Stomach (tissue), 19 donors: ENCODE measurements at places on chromosomes 12 and 14. TPM values are rescaled to one million over a fixed set of nuclear protein-coding genes. Genes with fewer than 3 reads are reported as not detected.

GRCh38 chr14:97791906-97792305, 994.7 kb downstream of the VRK1 start:
- H3K4me1 ChIP-seq: no peaks in the 10 kb centered on the region
- no peak overlapping the region for H3K4me3 ChIP-seq
- no peak overlapping the region for H3K27ac ChIP-seq
- no peaks in the 10 kb centered on the region for H3K27me3 ChIP-seq
- no peaks in the 10 kb centered on the region for H3K36me3 ChIP-seq
- no peak for DNase-seq

DNA sequence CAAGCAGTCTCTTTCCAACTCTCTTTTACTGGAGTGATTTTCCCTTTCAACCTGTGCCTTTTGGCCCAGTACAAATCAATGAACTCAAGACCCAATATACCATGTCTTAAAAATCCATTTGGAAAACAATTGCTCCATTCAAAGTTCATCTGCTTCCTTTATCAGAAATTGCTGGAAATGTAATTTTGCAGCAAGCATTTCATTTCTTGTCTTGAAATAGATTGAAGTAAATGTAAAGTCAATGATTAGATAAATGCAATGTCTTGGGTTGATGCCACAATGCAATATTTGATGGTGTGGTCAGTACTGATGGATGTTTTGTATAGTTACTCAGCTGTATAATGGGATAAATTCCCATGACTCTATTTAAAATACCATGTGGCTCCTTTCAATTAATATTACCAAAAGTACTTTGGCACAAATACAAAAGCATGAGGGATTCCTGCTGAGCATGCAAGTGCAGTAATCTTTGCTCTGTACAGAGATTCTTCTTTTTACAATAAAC, 707.7 kb upstream of the NOVA1 start:
- no peak for DNase-seq
- H3K27ac ChIP-seq: no peak overlapping the region
- H3K36me3 ChIP-seq: no peaks in the 10 kb centered on the region

DNA sequence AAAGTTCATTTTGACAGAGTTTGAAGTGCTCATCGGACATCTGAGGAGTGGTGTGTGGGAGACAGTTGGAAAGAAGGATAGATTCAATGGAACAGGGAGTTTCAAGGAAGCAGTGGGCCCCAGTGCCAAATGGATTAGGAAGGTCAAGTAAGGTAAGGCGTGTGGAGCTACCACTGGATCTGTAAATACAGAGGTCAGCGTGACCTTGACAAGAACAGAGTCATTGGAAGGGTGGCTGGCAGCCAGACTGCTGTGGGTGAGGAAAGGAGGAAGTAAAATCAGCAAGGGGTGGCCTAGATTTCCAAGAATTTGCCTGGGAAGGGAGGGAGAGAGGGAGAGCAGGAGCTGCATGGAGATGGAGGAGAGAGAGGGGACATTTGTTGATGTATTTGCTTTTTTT, 68.2 kb upstream of the IGF1 start:
- H3K4me1 ChIP-seq: peaks cover 6% of the 10 kb centered on the region
- H3K27ac ChIP-seq: no peak overlapping the region
- H3K27me3 ChIP-seq: no peaks in the 10 kb centered on the region
- H3K4me3 ChIP-seq: no peak overlapping the region
- H3K36me3 ChIP-seq: no peaks in the 10 kb centered on the region
- DNase-seq: peak; percentile 77

GRCh38 chr14:66065188-66065587, 421.0 kb upstream of the CCDC196 start:
- no peaks in the 10 kb centered on the region for H3K27me3 ChIP-seq
- no peak overlapping the region for H3K27ac ChIP-seq
- H3K4me3 ChIP-seq: no peak overlapping the region
- H3K4me1 ChIP-seq: no peaks in the 10 kb centered on the region

DNA sequence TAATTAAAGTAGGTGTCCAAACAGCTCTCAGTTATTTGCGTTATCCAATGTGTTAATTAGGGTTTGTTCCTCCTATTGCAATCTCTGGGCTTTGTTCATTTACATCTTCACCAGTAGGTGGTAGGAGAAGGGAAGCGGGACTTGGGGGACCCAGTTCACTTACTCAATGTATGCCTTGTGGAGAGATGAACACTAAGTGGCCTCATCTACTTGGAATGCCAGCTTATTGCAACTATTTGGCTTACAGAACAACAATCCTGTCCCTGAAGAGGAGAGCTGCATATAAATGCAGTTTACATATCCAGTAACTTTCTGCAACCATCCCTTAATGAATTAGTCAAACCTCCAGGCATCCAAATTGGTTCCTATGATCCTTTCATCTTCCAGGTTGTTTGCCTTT, 417.1 kb upstream of the CCDC196 start:
- H3K27me3 ChIP-seq: no peaks in the 10 kb centered on the region
- H3K4me1 ChIP-seq: no peaks in the 10 kb centered on the region
- no peak for DNase-seq
- H3K27ac ChIP-seq: no peak overlapping the region
- no peak overlapping the region for H3K4me3 ChIP-seq

DNA sequence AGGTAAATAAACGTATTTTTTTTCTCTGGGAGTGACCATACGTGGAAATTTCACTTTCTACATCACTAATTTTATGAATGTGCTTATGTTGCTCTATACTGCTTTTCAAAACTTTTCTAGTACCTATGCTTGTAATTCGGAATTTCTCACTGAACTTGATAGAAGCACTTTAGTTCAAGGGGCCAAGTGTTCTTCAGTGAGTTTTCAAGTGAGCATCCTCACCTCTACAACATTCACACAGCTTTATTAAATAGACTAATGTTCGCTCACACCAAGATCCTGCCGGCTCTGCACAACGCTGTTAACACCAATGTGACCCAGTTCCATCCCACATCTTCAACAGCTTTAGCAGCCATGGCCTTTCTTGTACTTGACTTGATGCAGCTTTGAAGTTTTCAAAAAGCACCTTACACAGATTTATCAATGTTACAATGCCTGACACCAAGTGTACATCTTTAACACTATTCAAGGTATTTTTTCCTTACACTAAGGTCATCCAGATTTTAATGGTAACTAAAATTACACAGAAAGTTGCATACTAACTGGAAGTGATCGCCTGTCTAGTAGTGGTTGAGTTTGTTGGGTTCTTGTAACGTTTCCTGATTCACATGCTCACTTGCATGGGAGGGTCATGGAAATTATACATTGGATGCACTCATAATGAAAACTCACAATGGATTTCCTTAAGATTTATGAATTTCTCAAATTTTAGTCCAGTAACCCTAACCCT, 4.5 kb downstream of the UBC start:
- no peak for DNase-seq
- peaks cover 27% of the 10 kb centered on the region for H3K4me1 ChIP-seq
- peaks cover 30% of the 10 kb centered on the region for H3K36me3 ChIP-seq

DNA sequence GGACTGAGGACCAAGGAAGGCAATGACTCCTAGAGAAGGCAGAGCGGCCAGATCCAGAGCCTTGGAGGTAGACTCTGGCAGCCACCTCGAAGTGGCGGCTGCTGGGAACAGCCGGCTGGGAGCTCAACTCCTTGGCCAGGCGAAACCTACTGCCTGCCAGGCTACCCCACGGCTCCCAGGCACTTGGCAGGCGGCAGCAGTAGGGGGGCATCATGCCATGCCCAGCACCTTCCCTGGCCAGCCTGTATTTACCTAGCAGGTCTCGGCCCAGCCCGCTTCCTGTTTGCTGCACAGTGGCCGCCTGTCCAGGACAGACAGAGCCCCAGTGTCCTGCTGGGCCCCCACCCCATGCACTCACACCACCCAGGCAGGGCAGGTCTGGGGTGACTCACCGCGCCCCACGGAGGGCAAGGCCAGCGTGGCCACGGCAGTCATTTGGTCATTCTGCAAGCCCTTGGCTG, 10.2 kb downstream of the TRPV4 start:
- H3K4me1 ChIP-seq: no peaks in the 10 kb centered on the region
- H3K27ac ChIP-seq: no peak overlapping the region
- DNase-seq: peak; percentile 78
- peaks cover 6% of the 10 kb centered on the region for H3K27me3 ChIP-seq

DNA sequence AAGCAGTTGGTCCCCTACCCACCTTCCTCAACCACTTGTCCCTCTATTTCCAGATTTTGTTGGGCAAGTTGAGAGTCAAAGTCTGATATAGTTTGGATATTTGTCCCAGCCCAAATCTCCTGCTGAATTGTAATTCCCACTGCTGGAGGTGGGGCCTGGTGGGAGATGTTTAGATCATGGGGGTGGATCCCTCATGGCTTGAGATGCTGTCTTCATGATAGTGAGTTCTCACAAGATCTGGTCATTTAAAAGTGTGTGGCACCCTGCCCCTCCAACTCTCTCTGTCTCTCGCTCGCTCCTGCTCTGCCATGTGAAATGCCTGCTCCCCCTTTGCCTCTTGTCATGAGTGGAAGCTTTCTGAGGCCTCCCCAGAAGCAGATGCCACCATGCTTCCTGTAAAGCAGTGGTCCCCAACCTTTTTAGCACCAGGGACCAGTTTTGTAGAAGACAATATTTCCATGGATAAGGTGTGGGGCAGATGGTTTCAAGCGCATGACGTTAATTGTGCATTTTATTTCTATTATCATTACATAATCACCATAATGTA, 37.3 kb upstream of the BCL11B start:
- no peak for DNase-seq
- H3K27me3 ChIP-seq: no peaks in the 10 kb centered on the region
- H3K4me3 ChIP-seq: no peak overlapping the region
- H3K36me3 ChIP-seq: no peaks in the 10 kb centered on the region
- no peaks in the 10 kb centered on the region for H3K4me1 ChIP-seq

DNA sequence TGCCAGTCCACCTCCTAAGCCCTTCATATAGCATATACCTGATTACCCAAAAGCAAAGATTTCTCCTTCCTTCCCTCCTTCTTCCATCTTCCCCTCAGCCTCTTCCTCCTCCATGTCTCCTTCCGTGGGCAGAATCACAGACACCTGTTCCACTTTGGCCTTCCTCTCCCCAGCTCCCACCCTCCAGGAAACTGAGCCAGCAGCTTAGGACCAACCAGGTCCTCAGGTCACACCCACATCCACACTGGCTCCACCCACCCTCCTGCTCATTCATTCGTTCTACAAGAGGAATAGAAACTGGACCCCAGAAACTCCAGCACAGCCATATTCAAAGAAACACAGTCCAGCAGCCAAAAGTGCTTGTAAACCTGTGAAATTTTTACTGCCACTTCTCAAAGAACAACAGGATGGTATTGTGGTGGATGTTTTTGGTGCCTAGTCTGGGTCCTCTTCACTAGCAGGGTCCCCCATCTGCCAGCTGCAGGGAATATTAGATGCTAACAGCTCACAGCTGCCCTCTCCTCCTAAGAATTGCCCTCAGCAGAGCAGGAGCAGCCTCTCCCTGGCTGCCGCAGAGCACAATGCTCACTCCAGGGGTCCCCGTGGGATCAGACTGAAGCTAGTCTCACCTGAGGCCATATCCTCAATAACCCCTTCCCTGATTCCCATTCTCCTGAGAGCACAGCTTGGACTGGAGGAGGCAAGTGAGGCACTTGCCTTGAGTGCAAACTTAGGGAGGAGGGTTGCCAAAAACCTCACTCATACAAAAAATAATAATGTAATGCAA, 18.4 kb downstream of the CMKLR1 start:
- no peak overlapping the region for H3K27ac ChIP-seq
- peaks cover 14% of the 10 kb centered on the region for H3K27me3 ChIP-seq
- H3K36me3 ChIP-seq: no peaks in the 10 kb centered on the region
- no peak for DNase-seq
- peaks cover 9% of the 10 kb centered on the region for H3K4me1 ChIP-seq

- peaks cover 1% of the 10 kb centered on the region for H3K36me3 ChIP-seq
- H3K27ac ChIP-seq: no peak overlapping the region
- H3K4me1 ChIP-seq: no peaks in the 10 kb centered on the region
- no peaks in the 10 kb centered on the region for H3K27me3 ChIP-seq
- no peak overlapping the region for H3K4me3 ChIP-seq
Measured at GRCh38 chr12:32344047-32344446, 55.3 kb upstream of the FGD4 start.

DNA sequence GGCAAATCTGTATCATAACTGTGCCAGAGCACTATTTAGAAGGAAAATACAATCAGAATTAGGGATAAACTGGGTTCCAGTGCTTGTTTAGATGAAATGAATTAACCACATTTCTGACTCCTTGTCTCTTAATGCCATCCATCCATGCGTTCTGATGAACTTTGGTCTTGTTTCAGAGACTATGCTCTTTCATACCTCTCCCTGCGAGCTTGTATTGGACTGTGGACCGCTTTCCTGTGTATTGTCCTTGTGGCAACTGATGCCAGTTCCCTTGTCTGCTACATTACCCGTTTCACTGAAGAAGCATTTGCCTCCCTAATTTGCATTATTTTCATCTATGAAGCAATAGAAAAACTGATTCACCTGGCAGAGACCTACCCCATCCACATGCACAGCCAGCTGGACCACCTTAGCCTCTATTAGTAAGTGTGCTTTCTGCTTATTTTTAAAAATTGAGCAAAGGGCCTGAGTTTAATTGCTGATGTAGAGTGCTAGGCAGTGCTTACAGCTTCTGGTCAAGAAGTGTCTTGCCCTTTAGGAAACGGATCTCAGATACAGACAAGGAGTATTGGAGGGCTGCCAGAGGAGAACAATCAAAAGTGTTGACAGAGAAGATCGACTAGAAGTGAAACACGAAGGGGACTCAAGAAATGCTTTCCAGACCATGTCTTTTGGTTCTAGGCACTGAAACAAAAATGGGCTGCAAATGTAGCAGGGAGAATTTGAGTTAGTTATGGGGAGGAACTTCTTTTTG, 46.7 kb downstream of the SLC4A8 start:
- H3K27ac ChIP-seq: no peak overlapping the region
- H3K27me3 ChIP-seq: no peaks in the 10 kb centered on the region
- peak; percentile 16 for DNase-seq
- no peaks in the 10 kb centered on the region for H3K4me1 ChIP-seq
- no peaks in the 10 kb centered on the region for H3K36me3 ChIP-seq

- H3K4me3 ChIP-seq: peak overlapping the region; percentile 95
- no peaks in the 10 kb centered on the region for H3K27me3 ChIP-seq
- peaks cover 84% of the 10 kb centered on the region for H3K4me1 ChIP-seq
- peak overlapping the region; percentile 34 for H3K27ac ChIP-seq
- no peak for DNase-seq
Measured at GRCh38 chr14:21264025-21264801, 5.0 kb downstream of the HNRNPC start.

- peak; percentile 37 for DNase-seq
- no peaks in the 10 kb centered on the region for H3K36me3 ChIP-seq
- peak overlapping the region; percentile 70 for H3K27ac ChIP-seq
- peaks cover 33% of the 10 kb centered on the region for H3K4me1 ChIP-seq
- peak overlapping the region; percentile 85 for H3K4me3 ChIP-seq
Measured at GRCh38 chr12:123713398-123713797, 1.2 kb downstream of the ATP6V0A2 start.

Gene CCDC88C
- total RNA-seq: 66.9 TPM

Gene CARMIL3
- total RNA-seq: 2.0 TPM

Gene TAS2R8
- total RNA-seq: not detected

Gene CCDC38
- total RNA-seq: not detected

Gene TCL1B
- total RNA-seq: 0.37 TPM

Gene NRXN3
- total RNA-seq: 16.9 TPM

Gene SPSB2
- 5.4 TPM for total RNA-seq

Gene FLRT2
- total RNA-seq: 0.45 TPM
